ENCODE measurements at places on chromosomes 1 and 21. TPM values are rescaled to one million over a fixed set of nuclear protein-coding genes. Genes with fewer than 3 reads are reported as not detected.
A peak's percentile ranks its signal among the peaks of the same experiment; 100 is the strongest.

- DNase-seq = peak; percentile 47
- H3K4me3 ChIP-seq = peak overlapping the region; percentile 34
- no peaks in the 10 kb centered on the region for H3K27me3 ChIP-seq
- H3K36me3 ChIP-seq = no peaks in the 10 kb centered on the region
These were observed 458 bp downstream of the CRABP2 start for GRCh38 chr1:156704930-156705320.

GRCh38 chr1:115453666-115454065 is 115.6 kb upstream of the NGF start:
- no peak overlapping the region for H3K4me3 ChIP-seq
- H3K27ac ChIP-seq = no peak overlapping the region
- no peaks in the 10 kb centered on the region for H3K27me3 ChIP-seq
- H3K36me3 ChIP-seq = no peaks in the 10 kb centered on the region

- H3K36me3 ChIP-seq = no peaks in the 10 kb centered on the region
- no peak for DNase-seq
- H3K4me1 ChIP-seq = peaks cover 29% of the 10 kb centered on the region
- H3K27me3 ChIP-seq = no peaks in the 10 kb centered on the region
- no peak overlapping the region for H3K4me3 ChIP-seq
These were observed 98.6 kb downstream of the KCNJ15 start for GRCh38 chr21:38355353-38355752.

GRCh38 chr21:42627527-42628289 is 25.7 kb upstream of the PDE9A start:
- no peak overlapping the region for H3K4me3 ChIP-seq
- no peaks in the 10 kb centered on the region for H3K36me3 ChIP-seq
- DNase-seq = no peak
- H3K27ac ChIP-seq = no peak overlapping the region
- H3K4me1 ChIP-seq = no peaks in the 10 kb centered on the region
- H3K27me3 ChIP-seq = peaks cover 3% of the 10 kb centered on the region

GRCh38 chr21:38273745-38274542 is 17.2 kb downstream of the KCNJ15 start:
- H3K36me3 ChIP-seq = no peaks in the 10 kb centered on the region
- H3K4me1 ChIP-seq = peaks cover 64% of the 10 kb centered on the region
- H3K27ac ChIP-seq = peak overlapping the region; percentile 86
- peak; percentile 54 for DNase-seq

- DNase-seq = no peak
- no peaks in the 10 kb centered on the region for H3K36me3 ChIP-seq
- H3K27me3 ChIP-seq = no peaks in the 10 kb centered on the region
- H3K4me3 ChIP-seq = no peak overlapping the region
- H3K27ac ChIP-seq = no peak overlapping the region
These were observed 14.6 kb upstream of the TRIM63 start for GRCh38 chr1:26082020-26082350.

FAM110D gene
- 9.5 TPM for total RNA-seq

JAM2 gene
- total RNA-seq = 10.5 TPM

FCGR3A gene
- total RNA-seq = 7.0 TPM
